Activated CD4-positive, CD25-positive, alpha-beta regulatory T cell (primary cell): ENCODE measurements at places on chromosomes 16 and 17.

DNA sequence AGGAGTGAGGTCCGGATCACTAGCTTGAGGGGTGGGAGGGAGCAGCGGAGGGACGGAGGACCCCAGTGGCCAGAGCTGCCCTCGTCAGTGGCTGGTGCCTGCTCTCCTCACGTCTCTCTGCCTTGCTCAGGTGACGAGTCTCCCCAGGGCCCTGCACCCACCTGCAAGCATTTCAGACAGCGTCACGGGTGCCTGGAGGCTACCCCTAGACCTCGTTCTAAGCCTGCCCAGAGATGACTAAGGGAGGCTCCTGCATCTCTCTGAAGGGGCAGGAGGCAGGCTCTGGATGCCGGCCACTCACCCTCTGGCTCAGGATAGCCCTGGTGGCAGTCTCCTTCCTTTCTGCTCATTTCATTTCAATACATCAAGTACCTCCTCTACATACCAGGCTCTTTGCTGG, 68.8 kb downstream of the MRC2 start:
- no peak for DNase-seq

DNA sequence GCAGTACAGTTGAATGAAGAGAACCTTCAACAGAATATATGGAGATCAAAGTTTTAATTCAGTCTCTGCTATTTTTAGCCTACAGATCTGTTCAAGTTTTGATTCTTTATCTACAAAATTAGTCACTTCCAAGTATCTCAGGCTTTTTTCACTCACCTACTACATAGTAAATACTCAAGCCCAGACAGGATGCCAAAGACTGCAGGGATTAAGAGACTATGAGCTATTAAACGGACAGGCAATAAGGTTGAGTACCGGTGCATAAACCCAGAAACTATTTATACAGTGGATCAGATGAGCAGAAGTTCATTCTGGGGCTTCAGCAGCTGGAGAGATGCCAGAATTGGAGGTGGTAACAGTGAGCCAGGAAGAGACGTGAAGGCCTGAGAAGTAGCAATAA, 18.7 kb upstream of the OR3A1 start:
- DNase-seq = no peak

- no peak for DNase-seq
Observed at GRCh38 chr17:20059728-20060188, 50.6 kb downstream of the SPECC1 start.

DNA sequence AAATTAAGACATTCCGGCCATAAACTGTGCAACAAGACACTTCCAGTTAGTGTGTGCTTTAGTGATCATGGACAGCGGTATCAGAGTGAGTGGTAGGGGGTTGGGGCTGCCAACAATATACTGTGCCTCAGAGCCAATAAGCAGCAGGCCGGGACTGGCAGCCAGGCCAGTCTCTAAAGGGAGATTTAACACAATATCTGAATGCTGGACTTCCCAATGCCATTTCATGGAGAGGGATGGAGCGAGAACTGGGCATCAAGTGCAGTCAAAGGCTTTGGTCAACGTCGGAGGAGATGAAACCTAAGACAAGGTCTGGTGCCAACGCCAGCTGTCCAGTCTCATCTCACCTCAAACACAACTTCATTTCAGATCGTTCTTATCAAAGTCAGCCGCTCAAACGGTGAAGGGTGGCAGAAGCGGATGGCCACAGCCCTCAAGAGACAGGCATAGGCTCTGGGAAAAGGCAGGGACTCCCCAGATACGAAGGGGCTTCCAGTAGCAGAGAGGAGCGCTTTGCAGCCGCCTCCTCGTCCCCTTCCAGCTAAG, 935 bp downstream of the USP32 start:
- DNase-seq = no peak

DNA sequence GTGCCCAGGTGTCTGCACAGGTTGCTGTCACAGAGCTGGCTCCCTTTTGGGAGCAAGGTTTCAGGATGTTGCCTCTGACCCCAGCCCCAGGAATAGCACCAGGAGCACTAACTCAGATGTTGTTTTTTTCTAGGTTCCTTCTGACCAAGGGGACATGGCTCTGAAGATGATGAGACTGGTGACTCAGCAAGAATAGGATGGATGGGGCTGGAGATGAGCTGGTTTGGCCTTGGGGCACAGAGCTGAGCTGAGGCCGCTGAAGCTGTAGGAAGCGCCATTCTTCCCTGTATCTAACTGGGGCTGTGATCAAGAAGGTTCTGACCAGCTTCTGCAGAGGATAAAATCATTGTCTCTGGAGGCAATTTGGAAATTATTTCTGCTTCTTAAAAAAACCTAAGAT, 28.1 kb downstream of the SCPEP1 start:
- DNase-seq = no peak

DNA sequence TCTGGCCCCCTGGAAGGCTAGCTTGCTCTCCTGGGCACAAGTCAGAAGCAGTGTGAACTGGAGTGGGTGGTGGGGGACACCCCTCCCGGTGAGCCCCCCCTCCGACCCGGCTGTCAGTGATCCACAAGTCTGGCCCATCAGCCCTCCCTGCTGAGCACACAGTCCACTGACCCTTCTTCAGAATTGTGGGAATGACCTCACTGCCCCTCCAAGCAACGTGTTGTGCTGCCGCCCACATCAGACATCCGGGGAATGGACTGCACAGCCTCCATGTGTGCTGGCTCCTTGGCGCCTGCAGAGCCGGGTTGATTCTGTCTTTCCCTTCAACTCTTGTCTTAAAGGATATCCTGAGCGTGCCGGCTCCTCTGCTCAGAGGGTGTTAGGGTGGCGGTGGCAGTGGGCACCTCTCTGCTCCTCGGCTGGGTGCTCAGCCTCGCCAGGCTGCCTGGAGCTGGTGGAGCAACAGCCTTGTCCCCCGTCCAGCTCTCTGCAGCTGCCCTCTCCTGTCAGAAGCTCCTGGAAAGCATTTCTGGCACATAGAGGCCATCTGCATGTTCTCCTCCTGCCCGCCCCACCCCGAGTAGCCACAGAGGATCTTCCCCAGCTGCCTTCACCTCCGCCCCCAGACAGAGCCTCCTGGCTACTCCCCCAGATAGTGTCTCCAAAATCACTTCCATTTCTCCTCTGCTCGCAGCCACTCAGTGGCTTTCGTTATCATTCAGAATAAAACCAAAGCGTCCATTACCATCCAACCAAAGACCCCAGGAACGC, 19.8 kb downstream of the NPTX1 start:
- no peak for DNase-seq

DNA sequence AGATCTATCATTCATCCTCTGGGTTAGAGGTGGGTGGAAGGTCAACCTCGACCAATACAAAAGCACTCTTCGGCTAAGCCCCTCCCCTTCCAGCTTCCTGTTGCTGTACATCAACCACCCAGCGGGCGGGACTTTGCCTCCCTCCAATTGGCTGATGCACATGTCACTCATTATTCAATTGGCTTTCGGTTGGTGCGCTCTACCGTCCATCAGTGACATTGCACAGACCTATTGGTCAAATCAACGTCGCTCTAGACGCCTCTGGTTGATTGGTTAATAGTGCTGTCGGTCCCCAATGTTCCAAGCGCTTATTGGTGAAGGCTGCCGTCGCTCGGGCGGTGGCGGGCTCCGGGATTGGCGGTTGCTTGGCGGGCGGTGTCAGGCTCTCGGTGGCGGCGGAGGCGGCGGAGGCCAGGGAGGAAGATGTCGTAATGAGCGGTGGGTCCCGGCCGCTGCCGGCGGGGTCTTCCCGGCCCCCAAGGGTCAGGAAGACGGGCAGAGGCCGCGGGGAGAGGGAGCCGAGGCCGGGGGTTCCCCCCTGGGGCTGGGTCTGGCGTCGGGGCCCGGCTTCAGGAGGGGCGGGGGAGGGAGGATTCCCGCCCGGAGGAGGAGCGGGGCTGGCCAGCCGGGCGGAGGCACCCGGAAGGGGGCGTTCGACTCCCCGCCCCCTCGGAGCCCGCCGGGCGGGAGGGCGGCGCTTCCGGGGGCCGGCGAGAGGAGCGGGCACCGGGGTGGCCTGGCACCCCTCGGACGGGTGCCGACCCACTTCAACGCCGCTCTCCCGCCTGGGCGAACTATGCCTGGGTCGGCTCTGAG, at the start of gene SP2:
Gene SP2 (plus strand): TSS at position 381 of the 816 bp plus-strand sequence. CDS start 51 bp downstream, at position 432.
- DNase-seq = peak; percentile 99

GRCh38 chr17:58354541-58355216, 2.7 kb upstream of the SUPT4H1 start:
- no peak for DNase-seq

GRCh38 chr16:11583889-11584565, 2.7 kb downstream of the LITAF start:
- DNase-seq = no peak

DNA sequence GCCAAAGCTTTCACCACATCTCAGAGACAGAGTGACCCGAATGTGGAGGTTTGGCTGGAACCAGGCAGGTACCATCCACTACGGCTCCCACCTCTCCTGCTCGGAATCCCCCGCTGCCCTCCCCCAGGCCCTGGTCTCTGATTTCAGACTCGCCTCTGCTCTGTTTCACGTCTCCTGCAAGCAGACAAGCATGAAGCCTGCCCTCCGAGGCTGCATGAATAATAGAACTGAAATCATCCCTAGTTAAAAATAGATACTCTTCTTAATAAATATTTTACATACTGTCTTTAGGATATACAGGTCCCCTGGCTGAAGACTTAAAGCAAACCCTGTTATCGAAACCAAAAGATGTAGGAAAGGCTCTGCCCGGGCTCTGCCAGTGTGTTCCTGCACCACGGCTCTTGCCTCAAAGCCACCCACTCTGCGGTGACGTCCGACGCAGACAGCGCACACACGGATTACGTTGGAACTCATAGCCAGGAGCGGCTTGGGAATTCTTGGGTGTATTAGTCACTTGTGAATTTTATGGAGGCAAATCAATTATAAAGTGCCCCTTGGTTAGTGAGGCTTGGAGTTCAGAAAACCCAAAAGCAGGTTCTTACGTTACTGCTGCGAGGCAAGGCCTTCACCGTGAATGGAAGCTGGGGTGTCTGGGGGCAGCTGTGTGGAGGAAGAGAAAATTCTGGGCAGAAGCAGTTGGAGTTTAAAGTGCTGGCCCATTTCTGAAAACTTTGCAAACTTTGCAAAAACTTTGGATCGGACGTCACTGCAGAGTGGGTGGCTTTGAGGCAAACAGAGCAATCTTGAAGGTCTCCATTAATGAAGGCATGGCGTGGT, 25.6 kb upstream of the NPTX1 start:
- DNase-seq = no peak

- no peak for DNase-seq
Observed at GRCh38 chr17:17947966-17948365, 24.2 kb downstream of the TOM1L2 start.

- no peak for DNase-seq
Observed at GRCh38 chr16:86347090-86347489, 163.2 kb upstream of the FOXF1 start.

GRCh38 chr16:2689968-2690801, 7.9 kb downstream of the KCTD5 start:
- DNase-seq = no peak

DNA sequence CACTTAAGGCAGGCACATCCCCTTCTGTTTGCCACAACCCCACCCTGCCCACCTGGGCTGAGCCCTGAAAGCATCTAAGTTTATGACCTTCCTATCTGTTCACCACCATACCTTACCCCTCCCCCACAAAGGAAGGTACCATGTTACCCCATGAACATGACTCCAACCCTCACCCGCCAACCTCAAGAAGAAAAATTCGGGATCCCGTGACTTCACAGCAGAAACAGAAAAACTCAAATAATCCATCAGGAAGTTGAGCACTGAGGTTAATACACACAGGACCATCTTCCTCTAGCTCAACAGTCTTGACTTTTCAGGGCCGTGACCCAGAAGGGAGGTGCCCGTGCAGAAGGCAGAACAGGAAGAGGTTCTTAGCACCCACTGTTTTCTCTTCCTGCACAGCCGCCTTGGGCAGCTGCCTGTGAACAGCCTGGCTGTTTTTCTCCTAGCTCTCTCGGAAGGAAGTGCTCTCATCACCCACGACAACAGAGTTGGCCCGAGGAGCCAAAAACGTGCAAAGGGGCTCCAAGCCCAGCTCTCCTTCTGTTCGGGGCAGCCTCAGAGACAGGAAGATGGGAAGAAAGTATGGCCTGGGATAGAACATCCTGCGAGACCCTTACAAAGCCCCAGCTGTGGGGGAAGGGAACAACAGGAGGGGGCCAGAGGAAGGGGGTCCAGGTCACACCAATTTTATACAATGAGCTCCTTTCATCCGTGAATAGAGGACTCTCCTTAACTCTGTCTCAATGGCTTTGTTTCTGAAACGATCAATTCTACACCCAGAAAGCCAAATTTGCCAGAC, 101.1 kb downstream of the XYLT1 start:
- DNase-seq = peak; percentile 15

DNA sequence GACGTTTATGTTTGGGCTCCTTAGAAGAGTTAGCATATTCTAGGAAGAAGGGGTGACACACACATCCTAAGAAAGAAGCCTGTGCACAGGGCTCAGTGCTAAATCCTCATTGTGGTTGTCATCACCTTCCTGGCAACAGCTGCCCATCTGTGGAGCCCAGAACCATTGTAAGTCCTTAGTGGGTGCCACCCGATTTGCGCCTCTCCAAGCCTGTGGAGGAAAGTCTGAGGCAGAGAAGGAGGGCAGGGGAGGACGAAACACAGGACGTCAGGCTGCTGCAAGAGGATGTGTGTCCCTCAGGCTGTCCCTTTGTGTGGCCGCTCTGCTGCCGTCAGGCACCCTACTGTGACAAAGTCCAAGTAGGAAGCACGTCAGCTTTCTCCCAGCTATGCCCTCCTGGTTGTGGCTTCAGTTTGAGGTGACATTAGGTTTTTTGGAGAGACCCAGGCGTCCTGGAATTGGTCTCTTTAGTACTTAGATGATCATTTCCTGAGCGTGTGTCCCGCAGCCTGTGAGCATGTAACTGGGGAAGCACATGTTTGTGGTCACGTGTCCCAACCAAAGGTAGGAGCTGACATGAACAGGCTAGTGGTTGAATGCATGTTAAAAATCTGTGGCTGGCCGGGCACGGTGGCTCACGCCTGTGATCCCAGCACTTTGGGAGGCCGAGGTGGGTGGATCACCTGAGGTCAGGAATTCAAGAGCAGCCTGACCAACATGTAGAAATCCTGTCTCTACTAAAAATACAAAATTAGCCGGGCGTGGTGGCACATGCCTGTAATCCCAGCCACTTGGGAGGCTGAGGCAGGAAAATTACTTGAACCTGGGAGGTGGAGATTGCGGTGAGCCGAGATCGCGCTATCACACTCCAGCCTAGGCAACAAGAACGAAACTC, 10.7 kb downstream of the CLUAP1 start:
- DNase-seq = no peak

DNA sequence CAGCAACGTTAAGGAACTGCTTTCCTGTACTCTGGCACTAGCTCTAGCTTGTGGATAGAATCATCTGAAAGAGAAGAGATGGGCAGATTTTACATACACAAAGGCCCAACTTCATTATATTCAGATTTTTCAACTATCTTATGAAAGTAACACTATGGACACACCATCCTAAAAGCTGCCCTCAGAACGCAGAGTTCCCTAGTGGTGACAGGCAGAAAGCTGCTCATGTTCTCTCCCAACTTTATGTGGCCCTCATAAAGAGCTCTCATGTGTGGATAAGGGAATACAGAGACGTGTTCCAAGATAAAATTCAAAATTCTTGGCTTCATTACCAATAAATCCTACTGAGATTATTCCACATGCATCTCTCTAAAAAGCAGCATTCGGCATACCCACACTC, 1.5 kb downstream of the CFAP20 start:
- DNase-seq = no peak

GRCh38 chr17:53100126-53100525, 722.6 kb upstream of the KIF2B start:
- DNase-seq = no peak
